Hepatocyte (in vitro differentiated cells): ENCODE measurements at places on chromosomes 4 and X. TPM values are rescaled to one million over a fixed set of nuclear protein-coding genes. Genes with fewer than 3 reads are reported as not detected.

DNA sequence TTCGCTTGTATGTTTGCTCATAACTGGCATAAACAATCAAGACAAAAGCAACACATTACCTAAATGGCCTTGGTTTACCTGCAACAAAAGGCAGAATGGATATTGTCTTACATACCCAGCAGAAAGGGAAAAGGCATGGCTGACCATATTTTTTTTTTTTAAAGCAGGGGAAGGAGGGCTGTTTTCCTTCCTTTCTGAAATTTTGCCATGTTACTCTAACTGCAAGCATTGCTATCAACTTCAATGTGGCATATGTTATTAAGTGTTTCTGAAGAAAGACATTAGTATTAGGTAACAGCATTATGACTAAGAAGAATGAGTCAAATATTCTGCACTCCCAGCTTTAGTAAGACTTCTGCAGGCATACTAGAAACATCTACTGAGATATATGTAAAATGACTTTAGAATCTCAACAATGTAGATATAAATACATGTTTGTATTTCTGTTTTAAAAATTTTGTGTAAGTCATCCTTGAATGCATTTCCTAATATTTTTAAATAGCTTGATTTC lies 512.6 kb upstream of the FAM241A start:
- H3K4me1 ChIP-seq, result no peaks in the 10 kb centered on the region
- H3K27me3 ChIP-seq, result no peaks in the 10 kb centered on the region
- no peak for DNase-seq
- no peak overlapping the region for H3K4me3 ChIP-seq

DNA sequence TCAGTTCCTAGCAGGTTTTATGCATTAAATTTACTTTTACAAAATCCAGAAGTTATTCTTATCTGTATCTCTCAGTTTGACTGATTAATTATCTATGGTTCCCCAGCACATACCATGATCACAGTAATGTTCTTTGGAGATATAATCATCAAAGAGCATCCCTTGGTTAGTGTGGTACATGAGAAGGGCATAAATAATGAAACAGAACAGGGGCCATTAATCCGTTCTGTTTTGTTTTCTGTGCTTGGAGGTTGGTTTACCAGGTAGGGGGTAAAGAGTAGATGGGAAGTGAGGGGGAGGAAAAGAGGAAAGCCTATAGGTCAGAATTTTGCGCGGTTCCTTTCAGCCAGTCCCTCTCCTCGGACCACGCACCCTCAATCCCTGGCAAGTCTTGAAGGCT lies 718.7 kb upstream of the TENM3 start:
- H3K4me1 ChIP-seq, result no peaks in the 10 kb centered on the region
- H3K27me3 ChIP-seq, result no peaks in the 10 kb centered on the region
- H3K36me3 ChIP-seq, result no peaks in the 10 kb centered on the region
- no peak for DNase-seq
- H3K27ac ChIP-seq, result no peak overlapping the region

DNA sequence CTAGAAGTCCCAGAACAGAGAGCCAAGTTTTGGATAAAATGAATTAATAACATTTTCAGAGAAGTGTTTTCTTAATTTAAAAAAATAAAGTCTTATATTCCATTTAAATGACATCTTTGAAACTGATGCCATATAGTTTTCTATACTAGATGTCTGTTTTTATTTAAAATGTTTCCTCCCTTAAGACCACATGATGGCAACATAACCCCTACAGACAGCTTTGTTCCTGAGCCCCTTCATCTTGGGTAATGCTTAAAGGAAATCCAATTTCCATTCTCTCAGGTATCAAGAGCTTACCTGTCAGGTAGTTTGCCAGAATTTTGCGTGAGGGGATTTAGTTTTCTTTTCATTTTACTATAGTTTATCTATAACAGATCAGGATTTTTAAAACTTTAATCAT lies 181.4 kb upstream of the UGT8 start:
- no peaks in the 10 kb centered on the region for H3K36me3 ChIP-seq
- no peak overlapping the region for H3K27ac ChIP-seq
- H3K4me1 ChIP-seq, result no peaks in the 10 kb centered on the region
- H3K27me3 ChIP-seq, result no peaks in the 10 kb centered on the region
- DNase-seq, result peak; percentile 18

GRCh38 chr4:68346461-68346860 lies 3.4 kb downstream of the YTHDC1 start:
- no peaks in the 10 kb centered on the region for H3K27me3 ChIP-seq
- H3K36me3 ChIP-seq, result no peaks in the 10 kb centered on the region
- H3K27ac ChIP-seq, result peak overlapping the region; percentile 99
- peak overlapping the region; percentile 68 for H3K4me3 ChIP-seq
- peaks cover 30% of the 10 kb centered on the region for H3K4me1 ChIP-seq
- peak; percentile 23 for DNase-seq

- H3K36me3 ChIP-seq, result no peaks in the 10 kb centered on the region
- no peak overlapping the region for H3K4me3 ChIP-seq
- no peaks in the 10 kb centered on the region for H3K27me3 ChIP-seq
- no peak for DNase-seq
- H3K27ac ChIP-seq, result peak overlapping the region; percentile 69
Observed at GRCh38 chr4:67394879-67395278, 150.4 kb downstream of the CENPC start.

GRCh38 chrX:123184219-123184865 lies at the start of gene GRIA3:
Gene GRIA3 (plus strand): TSS chrX:123184278. CDS start chrX:123184536, 258 bp downstream.
- peak within 1 kb of the TSS; percentile 26 for H3K4me3 ChIP-seq
- no peaks in the 10 kb centered on the region for H3K36me3 ChIP-seq
- no peak for DNase-seq
- H3K4me1 ChIP-seq, result no peaks in the 10 kb centered on the region
- H3K27me3 ChIP-seq, result no peaks in the 10 kb centered on the region
- H3K27ac ChIP-seq, result no peak within 1 kb of the TSS

DNA sequence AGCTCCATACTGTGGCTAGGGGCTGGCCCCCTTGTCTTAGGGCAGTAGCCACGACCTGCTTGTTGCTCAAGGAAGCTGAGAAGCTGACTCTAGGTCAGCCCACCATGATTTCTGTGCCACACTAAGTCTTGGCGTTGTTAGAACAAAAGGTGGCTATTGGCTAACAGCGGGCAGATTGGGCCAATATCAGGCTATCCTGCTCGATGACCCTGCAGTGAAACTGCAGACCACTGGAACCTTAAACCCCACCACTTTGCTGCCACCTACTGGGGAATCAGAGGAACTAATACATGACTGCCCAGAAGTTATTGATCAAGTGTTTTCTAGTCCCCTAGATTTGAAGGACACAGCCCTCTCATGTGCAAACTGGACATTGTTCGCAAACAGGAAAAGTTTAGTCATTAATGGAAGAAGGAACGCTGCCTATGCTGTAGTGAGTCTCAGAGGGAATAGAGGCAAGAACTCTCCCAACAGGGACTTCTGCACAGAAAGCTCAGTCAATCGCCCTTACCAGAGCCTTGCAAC lies 17.0 kb upstream of the PAPSS1 start:
- no peaks in the 10 kb centered on the region for H3K36me3 ChIP-seq
- peak; percentile 72 for DNase-seq
- H3K4me1 ChIP-seq, result peaks cover 34% of the 10 kb centered on the region
- H3K4me3 ChIP-seq, result no peak overlapping the region
- no peaks in the 10 kb centered on the region for H3K27me3 ChIP-seq
- no peak overlapping the region for H3K27ac ChIP-seq

- no peaks in the 10 kb centered on the region for H3K4me1 ChIP-seq
- H3K4me3 ChIP-seq, result no peak overlapping the region
- H3K27me3 ChIP-seq, result no peaks in the 10 kb centered on the region
- peak; percentile 6 for DNase-seq
- H3K36me3 ChIP-seq, result no peaks in the 10 kb centered on the region
- H3K27ac ChIP-seq, result no peak overlapping the region
Observed at GRCh38 chrX:94288325-94288724, 614.3 kb downstream of the FAM133A start.

DNA sequence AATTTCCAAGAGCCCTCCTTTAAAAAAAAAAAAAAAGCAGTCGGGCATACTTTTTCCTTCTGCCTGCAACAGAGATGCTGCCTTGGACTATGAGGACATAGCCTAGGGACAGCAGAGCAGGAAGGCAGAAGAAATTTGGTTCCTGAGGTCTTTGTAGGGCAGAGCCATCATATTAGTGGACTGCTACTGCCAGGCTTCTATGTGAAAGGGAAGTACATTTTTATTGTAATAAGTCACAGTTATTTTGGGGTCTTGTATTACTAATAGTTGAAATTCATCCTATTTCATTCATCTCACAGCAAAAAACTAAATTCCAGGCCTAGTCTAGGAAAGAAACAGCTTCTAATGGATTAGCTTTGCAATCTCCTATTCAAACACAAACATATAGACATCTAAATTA lies 211.2 kb downstream of the NSUN7 start:
- H3K27me3 ChIP-seq, result no peaks in the 10 kb centered on the region
- H3K27ac ChIP-seq, result no peak overlapping the region
- H3K4me1 ChIP-seq, result peaks cover 4% of the 10 kb centered on the region
- no peak for DNase-seq
- no peak overlapping the region for H3K4me3 ChIP-seq

- H3K36me3 ChIP-seq, result no peaks in the 10 kb centered on the region
- peak overlapping the region; percentile 99 for H3K27ac ChIP-seq
- H3K4me3 ChIP-seq, result peak overlapping the region; percentile 92
- H3K4me1 ChIP-seq, result peaks cover 10% of the 10 kb centered on the region
- H3K27me3 ChIP-seq, result no peaks in the 10 kb centered on the region
Observed at GRCh38 chr4:183658362-183659028, 490 bp downstream of the RWDD4 start.

DNA sequence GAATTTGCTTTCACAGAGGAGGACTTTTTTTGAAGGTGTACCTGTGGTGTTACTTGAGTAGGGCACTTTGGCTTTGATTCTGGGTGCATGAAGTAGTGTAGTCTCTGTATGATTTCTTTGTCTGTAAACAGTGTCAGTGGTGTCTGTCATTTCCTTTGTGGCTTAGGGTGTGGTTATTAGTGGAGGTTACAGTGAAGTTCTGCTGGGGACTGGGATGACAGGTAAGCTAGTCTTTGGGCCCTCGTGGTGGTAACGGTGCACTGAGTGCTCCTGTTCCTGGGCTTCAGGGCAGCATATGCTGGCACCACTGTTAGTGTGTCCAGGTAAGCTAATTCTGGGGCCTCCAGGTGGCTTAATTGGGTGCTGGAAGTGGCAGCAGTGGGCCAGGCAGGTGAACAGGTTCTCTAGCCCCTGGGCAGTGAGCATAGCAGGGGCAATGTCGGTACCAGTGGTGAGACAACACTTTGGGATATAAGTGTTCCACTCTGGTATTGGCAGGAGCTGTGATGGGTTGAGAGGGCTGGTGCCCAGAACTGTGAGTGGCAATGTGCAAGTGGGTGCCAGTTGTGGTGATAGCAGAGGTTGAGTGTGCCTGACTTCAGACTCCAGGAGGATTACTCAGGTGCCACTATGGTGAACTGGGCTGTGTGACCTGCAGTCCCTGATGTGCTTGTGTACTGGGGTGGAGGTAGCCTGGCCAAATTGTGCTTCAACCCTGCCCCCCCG lies 26.0 kb upstream of the VSIG1 start:
- no peaks in the 10 kb centered on the region for H3K27me3 ChIP-seq
- no peak for DNase-seq
- H3K4me1 ChIP-seq, result no peaks in the 10 kb centered on the region
- no peak overlapping the region for H3K27ac ChIP-seq
- no peak overlapping the region for H3K4me3 ChIP-seq

DNA sequence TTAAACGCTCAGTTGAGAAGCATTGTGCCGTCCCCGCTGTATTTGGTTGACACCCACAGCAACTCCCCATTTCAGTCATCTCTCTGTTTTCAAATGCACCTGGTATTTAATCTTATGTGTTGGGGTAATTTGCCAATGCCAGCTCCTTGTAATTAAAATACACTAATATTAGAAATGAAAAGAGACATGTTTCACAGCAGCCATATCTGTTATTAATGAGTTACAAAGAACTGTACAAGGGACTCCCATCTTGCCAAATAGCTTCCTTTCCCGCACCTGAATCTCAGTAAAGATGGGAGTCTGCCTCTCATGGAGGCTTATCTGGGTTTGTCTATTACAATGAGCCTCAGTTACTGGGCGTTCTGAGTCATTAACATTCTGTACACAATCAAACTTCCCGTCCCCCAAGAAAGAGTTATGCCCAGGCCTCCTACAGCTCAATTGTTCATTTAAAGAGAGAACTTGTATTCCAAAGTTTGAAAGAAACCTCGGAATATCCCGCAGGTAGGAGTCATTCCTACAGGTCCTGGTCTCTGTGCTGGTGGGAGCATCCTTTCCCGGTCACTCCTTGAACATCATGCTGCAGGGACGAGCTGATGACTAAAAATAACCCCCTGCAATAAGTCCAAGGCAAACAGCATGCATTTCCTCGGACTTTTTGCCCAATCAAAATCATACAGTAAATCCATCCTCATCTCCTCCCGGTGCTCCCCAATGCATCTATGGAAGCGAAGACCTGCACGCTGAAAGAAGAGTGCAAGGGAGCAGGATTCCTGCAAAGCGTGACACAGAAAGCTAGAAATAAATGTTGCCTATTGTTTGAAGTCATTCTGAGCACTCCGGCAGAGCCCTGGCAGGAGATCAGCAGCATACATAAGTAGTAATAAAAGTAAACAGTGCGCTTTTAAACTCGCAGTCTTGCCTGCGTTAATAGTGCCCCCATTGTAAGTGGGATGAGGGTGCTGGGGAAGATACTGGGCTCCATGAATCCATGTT lies 926 bp downstream of the NDP start:
- no peaks in the 10 kb centered on the region for H3K27me3 ChIP-seq
- H3K4me1 ChIP-seq, result no peaks in the 10 kb centered on the region
- peak overlapping the region; percentile 25 for H3K4me3 ChIP-seq
- H3K27ac ChIP-seq, result peak overlapping the region; percentile 88

DNA sequence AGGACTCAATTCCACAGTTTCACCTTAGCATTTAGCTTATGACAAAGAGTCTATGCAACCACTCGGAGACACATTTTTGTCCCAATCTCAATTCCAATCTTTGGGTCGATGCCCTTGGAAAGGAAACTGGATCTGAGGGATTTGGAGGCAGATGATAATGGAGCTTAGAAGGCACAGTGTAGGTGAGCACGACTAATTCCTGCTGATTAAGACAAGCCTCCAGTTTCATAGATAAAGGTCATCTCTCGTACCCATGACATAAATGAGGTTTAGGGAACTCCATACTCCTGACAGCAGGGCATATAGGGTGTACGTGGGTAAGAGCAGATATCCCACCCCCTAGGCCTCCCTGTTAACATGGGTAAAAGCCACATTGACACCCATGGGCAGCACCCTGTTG lies 24.4 kb upstream of the ZNF718 start:
- no peak for DNase-seq
- H3K4me3 ChIP-seq, result no peak overlapping the region
- H3K27me3 ChIP-seq, result no peaks in the 10 kb centered on the region
- no peaks in the 10 kb centered on the region for H3K4me1 ChIP-seq
- H3K27ac ChIP-seq, result no peak overlapping the region

- H3K27me3 ChIP-seq, result no peaks in the 10 kb centered on the region
- H3K4me1 ChIP-seq, result no peaks in the 10 kb centered on the region
- no peak overlapping the region for H3K4me3 ChIP-seq
- H3K27ac ChIP-seq, result no peak overlapping the region
Observed at GRCh38 chrX:78071331-78071730, 32.7 kb upstream of the PGK1 start.

MXD4 gene
- 127 and 131 TPM in 2 replicates for polyA plus RNA-seq

FABP2 gene
- 3.7 and 7.0 TPM in 2 replicates for polyA plus RNA-seq

PLP1 gene
- 0.80 and 1.1 TPM in 2 replicates for polyA plus RNA-seq

LGI2 gene
- 0.89 and 1.7 TPM in 2 replicates for polyA plus RNA-seq

CDX4 gene
- not detected in 2 replicates for polyA plus RNA-seq
